ENCODE measurements at places on chromosomes 3 and 15.

DNA sequence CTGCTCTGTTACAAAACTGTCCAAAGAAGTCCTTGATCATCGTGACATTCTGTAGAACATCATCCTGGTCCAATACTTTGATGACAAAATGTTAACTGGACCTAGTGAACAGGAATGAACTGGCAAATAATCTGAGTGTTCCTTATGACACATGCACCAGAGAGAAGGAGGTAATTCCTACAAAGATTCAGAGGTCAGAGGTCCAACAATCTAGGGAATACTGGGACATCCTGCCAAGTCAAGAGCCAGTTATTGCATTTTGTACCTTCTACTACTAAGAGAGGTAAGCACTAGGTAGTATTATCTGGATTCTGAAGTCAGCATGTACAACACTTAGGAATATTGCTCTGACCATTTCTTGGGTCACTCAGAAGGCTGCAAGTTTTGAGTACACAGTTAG is 20.8 kb downstream of the LZTFL1 start:
- DNase-seq: no peak

- DNase-seq: no peak
These were observed 25.9 kb upstream of the JMJD7 start for GRCh38 chr15:41801850-41802455.

DNA sequence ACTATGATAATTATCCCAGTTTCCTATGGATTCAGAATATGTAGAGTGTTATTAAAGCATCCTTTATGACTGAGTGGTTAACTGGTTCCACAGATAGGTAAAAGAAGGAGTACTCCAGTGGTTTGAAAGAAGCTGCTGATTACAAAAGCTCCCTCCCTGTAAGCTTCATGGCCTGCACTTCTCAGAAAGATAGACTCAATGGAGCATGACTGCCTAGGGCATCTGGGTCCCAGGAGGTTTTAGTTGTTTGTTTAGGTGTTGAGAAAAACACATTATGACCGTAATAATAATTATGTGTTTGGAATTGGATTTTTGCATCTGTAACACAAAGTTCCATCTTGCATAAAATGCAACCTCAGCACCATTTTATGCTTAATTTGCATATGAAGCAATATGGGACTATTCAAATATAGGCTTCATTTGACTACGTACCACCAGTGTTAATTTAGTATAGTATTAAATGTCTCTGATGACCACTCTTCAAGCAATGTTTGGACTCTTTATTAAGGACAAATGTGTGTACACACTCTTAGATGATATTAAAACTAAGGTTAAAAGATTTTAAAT is 121.1 kb downstream of the ROBO2 start:
- DNase-seq: no peak

- DNase-seq: no peak
These were observed 80.7 kb downstream of the DIPK2A start for GRCh38 chr3:144052275-144052674.

GRCh38 chr3:173747427-173747826 is 349.9 kb downstream of the NLGN1 start:
- DNase-seq: no peak

GRCh38 chr3:119205209-119205608 is 31.8 kb downstream of the UPK1B start:
- DNase-seq: no peak

DNA sequence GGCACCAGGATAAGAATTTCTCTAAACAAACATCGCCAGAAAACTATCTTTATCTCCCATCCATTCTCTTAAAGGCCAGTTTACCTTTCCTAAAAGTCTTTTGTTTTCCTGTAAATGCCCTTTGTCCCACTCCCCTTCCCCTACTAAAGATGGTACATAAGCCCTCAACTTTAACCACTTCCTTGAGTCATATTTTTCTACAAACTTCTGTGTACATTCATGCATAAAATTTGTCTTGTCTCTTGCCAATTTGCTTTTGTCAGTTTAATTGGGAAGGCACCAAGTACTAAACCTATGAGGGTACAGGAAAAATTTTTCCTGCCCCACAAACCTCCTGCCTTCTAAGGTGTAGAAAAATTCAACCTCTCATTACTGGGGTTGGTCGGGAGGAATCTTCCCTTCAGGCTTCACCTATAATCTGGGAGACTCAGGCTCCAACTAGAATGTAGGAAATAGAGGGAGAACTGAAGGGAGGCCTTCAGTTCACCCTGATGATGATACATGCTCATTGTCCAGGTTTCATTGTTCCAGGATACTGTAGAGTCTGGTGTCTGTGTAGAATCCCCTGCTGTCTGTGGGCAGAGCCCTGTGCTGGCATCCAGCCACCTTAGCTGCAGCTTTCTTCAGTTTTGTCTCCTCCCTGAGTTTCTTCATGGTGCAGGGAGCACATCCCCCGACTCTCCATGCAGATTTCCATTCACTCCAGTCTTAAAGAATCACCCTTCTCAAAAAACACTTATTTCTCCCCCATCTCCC is 53.2 kb downstream of the CD200R1L start:
- DNase-seq: no peak

DNA sequence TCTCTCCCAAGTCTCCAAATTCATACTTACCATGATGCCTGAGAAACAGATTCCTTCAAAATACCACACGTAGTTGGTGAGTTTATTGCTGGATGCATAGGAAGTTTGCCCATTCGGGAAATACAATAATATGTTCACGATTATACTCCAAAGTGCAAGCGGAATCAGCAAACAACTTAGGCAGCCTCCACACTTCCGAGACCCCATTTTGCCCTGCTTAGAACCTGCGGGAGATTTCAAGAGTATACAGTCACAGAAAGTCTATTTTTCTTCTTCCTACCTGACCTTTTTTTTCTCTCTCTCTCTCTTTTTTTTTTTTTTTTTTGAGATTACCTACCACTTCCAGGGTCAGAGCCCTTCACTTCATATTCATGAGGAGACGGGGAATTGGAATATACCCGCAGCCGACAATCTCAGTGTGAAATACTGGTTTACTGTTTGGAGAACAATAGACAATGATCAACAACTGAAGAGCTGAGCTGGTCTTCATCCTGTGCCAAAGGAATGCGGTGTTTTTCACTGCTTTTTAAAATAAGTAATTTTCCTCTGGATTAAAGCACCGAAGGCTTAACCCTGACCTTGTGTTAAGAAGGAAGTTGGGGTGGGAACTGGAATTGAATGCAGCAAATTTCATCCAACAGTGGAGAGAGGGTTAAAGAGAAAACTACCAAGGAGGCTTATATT is at the start of gene TM4SF18:
Gene TM4SF18 (minus strand): TSS at position 461 of the 684 bp plus-strand sequence. CDS start 254 bp downstream, at position 207.
- no peak for DNase-seq

DNA sequence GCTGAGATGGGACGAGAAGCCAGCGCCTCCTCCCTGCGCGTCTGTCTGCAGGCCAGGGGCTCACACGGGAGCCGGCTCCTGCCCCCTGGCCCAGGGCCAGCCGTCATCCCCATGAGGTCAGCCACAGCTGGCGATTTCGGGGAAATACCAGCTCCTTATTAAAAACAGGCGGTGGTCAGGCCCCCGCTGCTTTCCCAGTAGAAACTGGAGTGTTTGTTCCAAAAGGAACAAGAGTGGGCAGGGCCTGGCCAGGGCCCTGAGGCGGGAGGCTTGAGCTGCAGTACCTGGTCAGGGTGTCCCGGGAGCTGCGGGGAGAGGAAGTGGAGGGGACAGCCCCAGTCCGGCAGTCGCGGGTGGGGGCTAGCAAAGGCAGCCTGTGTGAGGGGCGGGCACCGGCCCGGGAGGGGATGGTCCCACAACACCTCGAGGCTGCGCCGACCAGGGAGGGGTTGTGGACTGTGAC is 17.8 kb downstream of the MYL3 start:
- DNase-seq: no peak

DNA sequence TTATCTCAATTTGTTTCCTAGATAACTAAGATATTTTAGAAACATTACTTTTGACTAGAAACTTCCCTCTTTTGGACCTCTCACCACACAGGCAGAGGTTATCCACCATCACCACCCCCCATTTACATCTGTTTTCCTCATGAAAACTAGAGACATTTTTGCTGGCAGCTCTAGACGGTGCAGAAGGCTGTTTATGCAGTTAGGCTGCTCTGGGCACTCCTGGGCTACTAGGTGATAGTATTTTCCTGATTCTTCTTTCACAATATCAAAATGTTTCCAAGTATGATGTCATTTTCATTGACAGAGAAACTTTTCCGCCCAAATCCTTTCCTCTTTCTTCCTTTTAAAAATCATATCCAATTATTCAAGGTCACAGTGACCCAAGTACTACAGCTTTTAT is 67.1 kb downstream of the PLOD2 start:
- no peak for DNase-seq

- DNase-seq: no peak
These were observed 325.1 kb upstream of the CBLB start for GRCh38 chr3:106193876-106194275.

DNA sequence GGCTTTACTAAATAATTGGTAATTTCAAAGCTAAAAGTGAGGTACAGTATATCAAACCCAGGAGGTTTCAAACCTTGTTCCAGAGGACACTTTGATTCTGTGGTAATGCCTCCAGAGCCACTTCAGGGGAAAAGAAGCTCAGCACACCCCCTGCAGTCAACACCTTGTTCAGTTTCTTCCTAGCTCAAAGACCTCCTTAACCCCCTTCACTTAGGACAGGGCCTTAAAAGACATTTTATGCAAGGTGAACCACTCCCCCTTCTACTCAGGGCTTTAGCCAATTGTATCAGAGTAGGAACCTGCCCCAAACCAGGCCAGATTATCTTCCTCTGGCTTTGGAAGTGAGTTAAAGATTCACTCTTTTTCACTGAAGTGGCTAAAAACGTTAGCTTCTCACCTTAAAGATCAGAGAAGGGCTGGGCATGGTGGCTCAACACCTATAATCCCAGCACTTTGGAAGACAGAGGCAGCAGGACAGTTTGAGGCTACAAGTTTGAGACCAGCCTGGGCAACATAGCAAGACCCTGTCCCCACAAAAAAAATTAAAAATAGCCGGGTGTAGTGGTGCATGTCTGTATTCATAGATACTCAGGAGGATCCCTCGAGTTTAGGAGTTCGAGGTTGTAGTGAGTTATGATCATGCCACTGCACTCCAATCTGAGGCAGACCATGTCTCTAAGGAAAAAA is 3.4 kb downstream of the DENND6A start:
- DNase-seq: no peak

- DNase-seq: no peak
These were observed 46.4 kb downstream of the GATM start for GRCh38 chr15:45331972-45332371.

DNA sequence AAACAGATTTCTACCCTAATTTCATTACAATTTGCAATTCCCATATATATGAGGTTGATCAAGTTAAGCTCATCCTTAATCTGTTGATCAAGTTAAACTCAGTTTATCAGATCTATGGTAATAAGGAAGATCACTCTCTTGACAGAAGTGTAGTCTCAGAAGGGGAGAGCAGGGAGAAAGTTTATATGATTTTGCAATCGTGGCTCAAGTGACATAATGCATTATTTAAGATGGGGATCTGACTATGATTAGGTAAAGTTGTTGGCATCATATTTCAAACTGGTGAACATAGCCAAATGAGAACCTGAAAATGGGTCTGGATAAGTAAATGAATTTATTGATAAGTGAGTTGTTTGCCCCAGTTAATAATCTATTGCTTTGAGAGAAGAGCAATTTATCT is 995.3 kb downstream of the OTOL1 start:
- no peak for DNase-seq

DNA sequence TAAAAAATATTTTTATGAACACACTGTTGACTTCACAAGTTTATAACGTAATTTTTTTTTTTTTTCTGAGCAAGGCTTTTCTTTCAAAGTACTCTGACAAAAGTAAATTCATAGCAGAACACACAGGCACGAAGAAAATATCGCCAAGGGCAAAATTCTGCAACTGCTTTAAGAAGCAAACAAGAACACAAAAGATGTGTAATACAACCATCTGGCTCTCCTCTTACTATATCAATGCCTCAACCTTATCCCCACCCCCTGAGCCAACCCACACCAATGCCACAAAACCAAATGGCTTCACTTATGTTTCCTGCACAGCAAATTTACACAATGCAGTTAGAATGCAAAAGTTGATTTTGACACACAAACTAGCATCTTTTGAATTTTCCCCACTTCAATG is 274.2 kb downstream of the FOXP1 start:
- DNase-seq: no peak

DNA sequence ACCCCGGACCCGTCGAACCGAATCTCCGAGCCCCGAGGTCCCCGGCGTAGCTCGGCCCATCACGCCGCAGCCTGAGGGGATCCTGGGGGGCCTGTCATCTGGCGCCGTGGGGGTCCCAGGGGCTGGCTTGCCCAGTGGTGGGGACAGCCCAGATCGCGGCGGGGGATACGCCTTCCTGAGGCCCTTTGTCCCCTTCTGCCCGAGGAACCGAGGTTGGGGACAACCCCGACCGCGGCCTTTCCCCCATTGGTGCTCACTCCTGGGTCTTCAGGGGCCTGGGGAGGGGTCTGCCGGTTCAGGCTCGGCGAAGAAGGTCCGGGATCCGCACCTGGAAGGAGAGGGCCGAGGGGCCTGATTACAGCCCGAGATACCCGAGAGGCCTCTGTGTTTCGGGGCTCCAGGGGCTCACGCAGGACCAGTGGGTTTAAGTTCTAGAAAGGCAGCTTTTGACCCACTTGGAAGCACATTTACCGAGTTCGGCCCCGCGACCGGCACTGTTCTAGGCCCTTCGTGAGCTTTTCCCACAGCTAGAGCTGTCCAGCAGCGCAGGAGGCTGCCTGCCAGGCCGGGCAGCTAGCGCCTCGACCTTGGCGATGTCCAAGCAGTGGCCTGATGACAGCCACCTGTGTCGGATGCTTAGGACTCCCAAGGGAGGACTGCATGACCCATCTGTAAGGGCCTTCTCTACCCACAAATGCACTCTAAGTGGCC is 504 bp downstream of the ABHD2 start:
- no peak for DNase-seq

DNA sequence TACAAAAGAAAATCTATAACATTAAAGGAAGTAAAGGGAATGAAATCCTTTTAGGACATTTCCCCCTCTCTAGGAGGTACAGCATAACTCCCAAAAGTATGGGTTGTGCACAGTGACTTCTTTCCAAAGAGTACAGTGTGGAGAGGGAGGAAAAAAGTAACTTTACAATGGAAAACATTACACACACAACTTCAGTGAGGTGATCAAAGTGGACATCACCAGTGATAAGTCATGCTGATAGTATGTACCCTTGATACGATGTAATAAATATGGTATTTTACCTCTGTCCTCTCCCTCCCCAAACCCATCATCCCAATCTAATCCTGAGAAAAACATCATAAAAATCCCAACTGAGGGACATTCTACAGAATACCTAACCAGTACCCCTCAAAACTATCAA is 10.8 kb downstream of the PLD1 start:
- DNase-seq: no peak

DNA sequence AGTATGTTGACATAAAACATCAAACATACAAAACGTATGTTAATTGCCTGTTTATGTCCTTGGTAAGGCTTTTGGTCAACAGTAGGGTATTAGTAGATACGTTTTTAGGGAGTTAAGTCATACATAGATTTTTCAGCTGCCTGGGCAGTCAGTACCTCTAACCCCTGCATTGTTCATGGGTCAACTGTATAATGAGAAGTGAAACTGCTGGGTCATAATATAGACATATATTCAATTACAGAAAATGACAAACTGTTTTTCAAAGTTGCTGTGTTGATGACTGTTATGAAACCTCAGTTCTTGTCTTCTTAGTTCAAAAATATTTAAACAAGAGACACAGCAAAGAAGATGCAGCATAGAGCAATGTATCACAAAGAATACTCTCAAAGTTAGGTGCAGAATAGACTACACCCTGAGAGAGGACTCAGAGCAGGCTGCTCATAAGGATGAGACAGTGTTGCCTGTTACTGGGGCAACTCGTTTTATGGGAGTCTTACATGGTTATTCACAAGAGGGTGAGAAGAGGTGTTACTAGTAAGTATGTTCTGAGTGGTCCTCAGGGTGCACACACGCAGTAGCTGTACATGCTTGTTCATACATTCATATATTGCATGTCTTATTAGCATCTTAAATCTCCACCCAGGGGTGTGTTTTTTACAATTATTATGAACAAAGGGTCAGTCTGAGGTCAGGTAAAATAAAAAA is 53.1 kb upstream of the ADAMTS17 start:
- DNase-seq: no peak
